ENCODE measurements at places on chromosomes 4 and X.

DNA sequence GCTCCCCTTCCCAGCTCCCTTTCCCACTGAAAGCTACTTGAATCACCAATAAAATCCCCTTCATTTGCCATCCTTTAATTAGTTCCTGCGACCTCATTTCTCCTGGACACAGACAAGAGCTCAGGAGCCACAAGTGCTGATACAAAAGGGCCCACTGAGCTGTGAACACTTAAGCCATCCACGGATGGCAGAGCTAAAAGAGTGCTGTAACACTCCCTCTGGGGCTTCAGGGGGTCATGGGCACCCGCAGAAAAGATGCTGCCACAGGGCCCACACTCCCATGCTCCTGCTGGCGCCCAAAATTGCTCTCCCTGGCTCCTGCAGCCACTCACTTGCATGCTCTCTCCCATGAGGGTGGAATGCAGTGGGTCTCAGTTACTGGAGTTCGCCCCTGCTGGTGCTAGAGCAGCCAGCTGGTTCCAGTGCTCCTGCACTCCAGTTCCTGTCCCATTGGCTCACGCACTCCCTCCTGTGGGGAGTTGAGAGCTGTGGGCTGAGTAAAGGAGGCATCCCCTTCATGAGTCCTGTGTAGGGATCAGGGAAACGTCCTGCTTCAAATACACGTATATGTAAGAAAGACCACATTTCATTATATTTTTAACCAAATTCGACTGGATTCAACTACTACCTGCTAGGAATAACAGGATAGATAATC lies 1291.0 kb downstream of the ARAP2 start:
- no peak for DNase-seq

GRCh38 chr4:51851937-51852290 lies 9.0 kb downstream of the DCUN1D4 start:
- no peak for DNase-seq

GRCh38 chr4:158068068-158068467 lies 104.8 kb downstream of the GASK1B start:
- DNase-seq, result no peak

DNA sequence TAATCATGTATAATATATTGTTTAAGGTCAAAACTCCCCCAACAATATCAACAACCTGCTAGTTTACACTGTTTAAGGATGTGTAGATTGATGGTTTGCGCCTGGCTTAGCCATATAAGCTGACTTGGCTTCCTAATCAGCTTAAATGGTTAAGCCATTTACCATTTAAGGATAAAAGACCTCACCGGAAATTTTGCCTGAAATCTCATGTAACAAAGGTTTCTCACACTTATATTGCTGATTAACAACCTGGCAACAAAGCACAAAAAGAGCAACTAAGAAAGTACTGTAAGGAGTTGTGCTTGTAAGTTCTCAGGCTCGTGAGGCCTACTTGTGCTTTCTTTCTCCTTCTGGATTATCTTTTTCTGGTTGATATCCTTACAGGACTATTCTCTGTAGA lies 485.2 kb downstream of the GABRG1 start:
- no peak for DNase-seq

GRCh38 chr4:47075919-47076318 lies 44.6 kb downstream of the GABRB1 start:
- DNase-seq, result no peak

DNA sequence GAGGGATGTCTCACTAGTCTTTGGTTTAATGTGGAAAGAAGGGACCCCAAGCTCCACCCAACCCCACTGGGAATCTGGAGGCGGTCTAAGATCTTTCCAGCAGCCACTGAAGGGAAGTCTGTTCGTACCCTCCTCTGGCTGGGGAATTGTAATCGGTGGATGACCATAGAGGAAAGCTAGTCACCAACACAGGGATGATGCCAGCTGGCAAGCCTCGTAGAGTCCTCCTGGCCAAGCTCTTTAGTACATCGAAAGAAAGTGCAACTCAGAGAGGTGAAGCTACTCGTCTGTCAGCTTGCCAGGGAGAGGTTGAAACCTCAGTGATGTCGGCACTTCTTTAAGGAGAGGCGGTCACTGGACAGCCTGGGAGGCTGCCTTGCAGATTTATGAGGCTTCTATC lies 58.7 kb downstream of the MAMLD1 start:
- no peak for DNase-seq

DNA sequence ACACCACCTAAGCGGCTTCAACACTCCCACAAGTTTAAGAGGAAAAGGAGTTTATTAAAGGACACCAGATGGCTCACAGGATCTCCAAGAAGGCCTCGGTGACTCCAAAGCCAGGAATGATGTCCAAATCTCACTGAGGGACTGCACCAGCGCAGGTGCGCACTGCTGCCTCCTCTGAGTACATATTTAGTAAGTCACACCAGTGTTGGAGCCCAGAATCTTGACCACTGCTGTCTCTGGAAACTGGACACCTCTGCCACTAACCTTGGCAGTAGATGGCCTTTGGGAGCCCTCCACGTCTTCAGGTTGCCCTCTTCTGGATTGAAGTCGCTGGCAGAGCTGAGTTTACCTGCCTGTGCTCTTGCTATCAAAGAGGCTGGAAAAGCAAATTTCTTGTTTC lies 10.1 kb upstream of the RS1 start:
- DNase-seq, result no peak

DNA sequence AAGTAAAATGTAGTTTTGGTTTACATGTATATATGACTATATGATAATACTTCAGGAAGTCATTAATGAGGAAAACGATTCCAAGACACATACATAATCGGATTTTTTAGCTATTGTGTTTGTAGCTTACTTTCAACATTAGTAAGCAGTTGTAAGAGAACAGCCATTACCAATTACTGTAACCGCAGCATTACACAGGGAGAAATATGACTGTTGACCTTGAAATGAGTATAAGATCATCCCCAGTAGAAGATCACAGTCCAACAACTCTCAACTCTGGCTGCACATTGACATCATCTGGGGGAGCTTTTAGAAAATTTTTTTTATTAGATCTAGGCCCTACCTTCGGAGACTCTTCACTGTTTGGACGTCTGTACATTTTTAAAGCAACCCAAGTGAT lies 762.0 kb upstream of the MAGEB2 start:
- DNase-seq, result no peak

DNA sequence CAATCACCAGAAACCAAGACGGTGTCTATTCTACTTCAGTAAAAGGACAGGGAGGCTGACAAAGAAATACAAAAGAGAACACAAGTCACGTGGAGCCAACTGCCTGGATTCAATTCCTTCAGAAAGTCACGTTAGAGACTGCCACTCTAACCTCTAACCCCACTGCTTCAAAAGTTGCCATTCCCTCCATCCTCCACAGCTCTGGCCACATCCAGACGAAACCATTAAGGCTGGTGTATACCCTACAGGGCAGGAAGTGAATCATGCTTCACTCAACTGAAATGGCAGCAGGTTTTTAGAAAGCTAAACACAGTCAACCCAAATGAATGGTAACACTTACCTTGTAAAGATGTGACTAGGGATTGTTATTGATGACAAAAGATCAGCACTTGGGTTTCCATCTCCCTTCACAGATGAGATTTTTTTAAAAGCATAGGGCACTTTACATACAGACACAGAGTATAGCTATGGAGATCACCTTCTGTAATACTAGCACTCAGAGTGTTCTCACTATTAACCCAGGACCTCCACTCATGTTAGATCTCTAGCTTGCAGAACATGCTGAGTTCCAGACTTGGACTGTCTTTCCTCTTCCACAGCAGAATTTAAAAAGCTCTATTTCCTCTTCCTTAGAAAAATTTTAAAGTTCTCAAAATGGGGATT lies 37.4 kb downstream of the MAML3 start:
- DNase-seq, result no peak

GRCh38 chr4:17523662-17524061 lies 8.7 kb downstream of the CLRN2 start:
- no peak for DNase-seq

GRCh38 chr4:108155373-108155772 lies 13.4 kb downstream of the LEF1 start:
- DNase-seq, result no peak
